Body of pancreas (tissue), 4 donors: ENCODE measurements at places on chromosomes 16 and 17.

DNA sequence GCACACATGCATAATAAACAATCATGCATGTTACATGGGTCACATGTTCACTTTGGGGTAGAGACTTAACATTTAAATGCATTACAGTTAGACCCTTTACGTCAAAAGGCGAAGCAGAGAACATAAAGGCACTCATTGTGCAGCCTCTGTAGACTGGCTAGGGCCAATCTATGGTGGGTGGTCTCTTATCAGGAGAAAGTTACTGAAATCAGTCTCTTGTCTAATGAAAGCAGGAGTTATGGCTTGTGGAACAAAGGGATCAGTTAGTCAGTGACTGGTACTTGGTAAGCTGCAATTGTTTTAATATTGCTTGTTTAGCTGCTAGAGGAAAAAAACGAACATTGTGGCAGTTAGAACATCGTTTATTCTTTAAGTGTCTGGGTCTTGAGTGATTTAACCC lies 1.4 kb upstream of the CNEP1R1 start:
- DNase-seq: no peak

DNA sequence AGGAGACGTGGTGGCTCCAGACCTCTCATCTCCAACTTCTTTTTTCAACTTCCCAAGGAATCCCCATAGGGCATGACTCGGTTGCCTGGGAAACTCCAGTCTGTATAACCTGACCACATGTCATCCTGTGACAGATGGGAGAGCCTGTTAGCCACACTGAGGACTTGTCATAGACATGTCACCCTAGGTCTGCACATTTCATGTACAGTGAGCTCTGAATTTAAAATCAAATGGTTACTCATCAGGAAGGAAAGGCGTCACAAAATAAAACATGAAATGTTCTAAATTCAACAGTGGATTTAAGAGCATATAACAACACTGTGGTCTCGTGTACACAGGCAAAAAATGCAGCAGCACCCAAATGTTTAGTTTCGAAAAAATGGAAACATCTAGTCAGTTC lies 22.2 kb upstream of the ADAMTS18 start:
- no peak for DNase-seq

GRCh38 chr17:81703747-81704654 lies 834 bp downstream of the MRPL12 start:
- no peak for DNase-seq

GRCh38 chr16:57724531-57724930 lies 11.0 kb upstream of the KATNB1 start:
- DNase-seq: no peak

DNA sequence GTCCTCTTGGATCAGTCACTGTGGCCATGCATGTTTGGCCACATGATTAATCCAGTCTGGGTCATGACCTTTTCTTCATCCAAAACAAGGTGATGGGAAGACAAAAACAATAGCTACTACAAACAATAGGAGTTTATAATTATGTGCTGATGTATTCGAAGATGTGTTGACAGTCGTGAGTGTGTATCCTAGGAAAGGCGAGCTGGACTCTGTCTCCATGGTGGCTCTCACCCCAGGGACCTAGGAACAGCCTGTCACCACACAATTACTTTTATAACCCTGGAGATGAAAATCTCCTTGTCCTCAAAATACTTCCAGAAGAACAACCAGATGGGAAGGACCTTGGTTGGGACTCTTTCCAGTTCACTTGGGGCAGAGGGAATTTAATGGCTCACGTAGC lies 9.8 kb upstream of the PLK1 start:
- no peak for DNase-seq

DNA sequence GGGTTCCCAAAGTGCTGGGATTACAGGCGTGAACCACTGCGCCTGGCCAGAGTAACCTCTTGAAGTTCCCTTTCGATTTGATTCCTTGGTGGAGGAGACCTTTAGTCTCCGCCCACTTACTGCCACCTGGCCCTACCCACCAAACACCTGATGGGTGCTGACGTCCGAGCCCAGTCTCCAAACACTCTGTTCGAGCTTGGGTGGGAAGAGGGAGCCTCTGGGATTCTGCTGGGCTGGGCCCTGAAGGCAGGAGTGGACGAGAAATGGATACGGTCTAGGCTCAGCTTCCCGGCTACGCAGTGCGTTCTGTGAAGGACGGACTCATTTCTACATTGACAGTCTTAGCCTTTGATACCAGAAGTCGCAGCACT lies 870 bp upstream of the ITGA3 start:
- peak; percentile 90 for DNase-seq

DNA sequence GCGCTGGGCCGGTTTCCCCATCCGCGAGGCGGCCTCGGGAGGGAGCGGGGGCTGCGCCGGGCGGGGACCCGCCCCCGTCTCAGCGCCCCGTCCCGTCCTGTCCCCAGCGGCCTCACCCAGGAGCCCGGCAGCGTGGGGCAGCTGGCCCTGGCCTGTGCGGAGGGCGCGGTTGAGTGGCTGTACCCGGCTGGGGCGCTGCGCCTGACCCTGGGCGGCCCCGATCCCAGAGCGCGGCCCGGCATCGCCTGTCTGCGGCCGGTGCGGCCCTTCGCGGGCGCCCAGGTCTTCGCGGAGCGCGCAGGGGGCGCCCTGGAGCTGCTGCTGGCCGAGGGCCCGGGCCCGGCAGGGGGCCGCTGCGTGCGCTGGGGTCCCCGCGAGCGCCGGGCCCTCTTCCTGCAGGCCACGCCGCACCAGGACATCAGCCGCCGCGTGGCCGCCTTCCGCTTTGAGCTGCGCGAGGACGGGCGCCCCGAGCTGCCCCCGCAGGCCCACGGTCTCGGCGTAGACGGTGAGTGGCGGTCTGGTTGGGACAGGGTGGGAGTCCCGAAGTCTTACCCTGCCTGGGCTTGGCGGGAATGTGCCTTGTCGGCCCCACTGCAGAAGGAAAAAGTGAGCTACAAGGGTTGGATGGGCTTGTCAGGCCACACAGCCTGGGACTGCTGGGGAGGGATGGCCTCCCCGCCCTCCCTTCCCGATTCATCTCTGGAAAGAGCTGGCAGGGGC lies 720 bp downstream of the METRN start:
- no peak for DNase-seq

DNA sequence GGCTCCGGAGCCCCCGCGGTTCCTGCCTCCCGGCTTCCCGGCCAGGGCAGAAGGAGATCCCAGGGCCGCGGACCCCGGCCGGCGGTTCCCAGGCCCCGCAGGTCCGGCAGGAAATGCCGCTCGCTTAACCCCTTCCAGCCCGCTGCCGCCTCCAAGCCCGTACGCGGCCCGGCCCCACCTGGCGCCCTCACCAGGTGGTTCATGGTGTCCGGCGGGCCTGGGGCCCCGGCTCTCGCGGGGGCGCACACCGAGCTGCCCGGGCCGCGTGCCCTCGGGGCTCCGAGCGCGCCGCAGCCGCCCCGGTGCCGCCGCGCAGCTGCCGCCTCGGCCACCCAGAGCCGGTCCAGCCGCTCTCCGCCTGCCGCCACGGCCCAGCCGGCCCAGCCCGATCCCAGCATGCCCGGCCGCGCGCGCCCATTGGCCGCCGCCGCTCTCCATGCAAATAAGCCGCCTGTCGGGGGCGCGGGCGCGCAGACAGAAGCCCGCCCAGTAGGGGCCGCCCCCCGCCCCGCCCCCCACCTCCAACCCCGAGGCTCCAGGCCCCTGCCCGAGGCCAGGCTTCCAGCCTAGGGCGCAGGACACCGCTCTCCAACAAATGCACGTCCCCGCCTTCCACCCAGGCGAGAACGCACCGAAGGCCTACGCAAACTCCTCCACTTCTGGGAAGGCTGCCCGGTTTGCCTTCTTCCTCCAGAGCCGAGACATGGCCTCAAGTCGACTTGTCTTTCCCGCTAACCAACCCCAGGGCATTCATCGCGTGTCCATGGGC lies at the start of gene BCAR1:
BCAR1 (minus strand) TSS at position 345 of the 769 bp plus-strand sequence; CDS start at position 203, 142 bp downstream.
- peak; percentile 94 for DNase-seq

DNA sequence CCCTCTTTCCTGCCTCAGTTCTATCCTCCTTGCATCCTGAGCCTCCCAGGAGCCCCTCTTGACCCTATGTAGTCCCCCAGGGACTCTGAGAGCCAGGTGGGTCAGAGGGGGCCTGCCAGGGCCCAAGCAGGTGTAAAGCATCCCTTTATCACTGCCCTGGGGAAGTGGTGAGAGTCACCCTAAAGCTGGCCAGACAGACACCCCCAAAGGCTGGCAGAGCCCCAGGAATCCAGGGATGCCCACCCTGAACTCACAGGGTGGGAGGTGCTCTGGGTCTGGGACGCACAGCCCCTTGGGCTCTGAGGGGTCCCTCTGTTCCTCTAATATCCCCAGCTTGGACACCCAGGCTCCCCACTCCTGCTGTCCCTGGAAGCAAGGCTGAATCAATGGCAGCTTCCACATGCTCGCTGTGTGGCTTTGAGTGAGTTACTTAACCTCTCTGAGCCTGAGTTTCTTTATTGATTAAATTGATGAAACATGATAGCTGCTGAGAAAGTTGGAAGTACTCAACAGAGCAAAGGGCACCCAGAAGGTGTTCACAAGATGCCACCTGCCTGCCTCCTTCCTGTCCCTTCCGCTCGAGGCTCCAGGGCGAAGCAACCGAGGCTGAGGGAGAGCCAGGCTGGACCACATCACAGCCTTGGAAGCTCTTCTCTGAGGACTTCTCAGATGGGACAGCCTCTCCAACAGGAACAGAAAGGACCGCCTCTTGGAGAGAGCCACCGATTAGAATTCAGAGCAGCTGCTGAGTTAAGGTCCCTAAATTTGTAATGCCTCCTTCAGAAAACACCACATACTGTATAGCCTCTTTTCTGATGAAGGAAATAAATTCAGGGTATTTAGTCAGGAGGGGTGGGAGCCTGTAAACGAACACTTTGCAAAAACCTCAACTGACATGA lies 67.1 kb upstream of the DOC2B start:
- peak; percentile 10 for DNase-seq

DNA sequence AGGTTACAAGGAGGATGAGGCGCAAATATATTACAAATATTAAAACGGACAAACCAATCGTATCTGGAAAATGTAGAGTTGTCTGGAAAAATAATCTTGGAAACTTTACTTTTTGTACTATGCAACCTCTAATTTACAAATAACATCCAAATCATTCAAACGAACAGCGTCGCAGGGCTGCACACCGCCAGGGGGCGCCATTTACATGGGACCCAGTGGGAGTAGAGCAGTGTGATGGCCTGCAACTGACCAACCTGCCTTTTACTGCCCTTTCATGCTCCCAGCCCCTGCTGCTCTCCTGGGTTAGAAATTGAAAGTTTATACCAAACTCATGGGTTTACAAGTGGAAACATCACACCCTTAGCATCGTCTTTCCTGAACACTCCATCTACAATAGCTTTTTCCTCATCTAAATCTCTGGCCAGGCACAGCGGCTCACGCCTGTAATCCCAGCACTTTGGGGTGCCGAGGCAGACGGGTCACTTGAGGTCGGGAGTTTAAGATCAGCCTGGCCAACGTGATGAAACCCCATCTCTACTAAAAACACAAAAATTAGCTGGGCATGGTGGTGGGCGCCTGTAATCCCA lies 10.0 kb downstream of the PITPNC1 start:
- peak; percentile 49 for DNase-seq

DNA sequence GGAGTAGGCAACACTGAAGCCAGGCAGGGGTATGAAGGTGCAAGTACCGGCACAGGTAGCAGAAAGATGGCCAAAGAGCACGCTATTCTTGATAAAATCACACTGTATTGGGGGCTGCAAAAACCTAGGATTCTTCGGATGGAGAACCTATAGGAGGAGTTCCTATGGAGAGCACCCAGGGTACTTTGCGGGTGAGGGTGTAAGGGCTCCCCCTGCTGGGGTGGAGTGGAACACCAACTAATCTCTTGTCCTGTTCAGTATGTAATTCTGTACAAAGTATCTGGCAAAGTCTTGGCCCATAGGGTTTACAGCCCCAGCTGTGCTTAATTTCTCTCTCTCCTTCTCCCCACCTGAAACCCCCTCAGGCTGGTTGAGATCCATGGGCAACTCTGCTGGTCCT lies 393.1 kb upstream of the ASIC2 start:
- no peak for DNase-seq

- DNase-seq: no peak
These were observed 361.3 kb downstream of the XYLT1 start for GRCh38 chr16:17109413-17109812.

GRCh38 chr16:26705346-26705745 lies 361.4 kb upstream of the C16orf82 start:
- DNase-seq: no peak

- DNase-seq: no peak
These were observed 15.6 kb upstream of the LITAF start for GRCh38 chr16:11602321-11602720.

GRCh38 chr17:80604009-80604669 lies 59.5 kb downstream of the RPTOR start:
- no peak for DNase-seq

- no peak for DNase-seq
These were observed 539 bp upstream of the CKLF start for GRCh38 chr16:66551788-66552285.

DNA sequence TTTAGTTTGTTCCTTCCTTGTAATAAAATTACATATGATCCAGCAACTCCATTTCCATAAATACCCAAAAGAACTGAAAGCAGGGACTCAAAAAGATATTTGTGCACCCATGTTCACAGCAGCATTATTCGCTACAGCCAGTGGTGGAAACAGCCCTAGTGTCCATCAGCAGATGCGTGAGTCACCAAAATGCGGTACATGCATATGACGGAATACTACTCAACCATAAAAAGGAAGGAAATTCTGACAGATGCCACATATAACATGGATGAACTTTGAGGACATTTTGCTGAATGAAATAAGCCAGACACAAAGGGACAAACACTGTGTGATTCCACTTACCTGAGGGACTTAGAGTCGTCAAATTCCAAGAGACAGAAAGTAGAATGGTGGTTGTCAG lies 9.1 kb upstream of the SLC47A2 start:
- no peak for DNase-seq

DNA sequence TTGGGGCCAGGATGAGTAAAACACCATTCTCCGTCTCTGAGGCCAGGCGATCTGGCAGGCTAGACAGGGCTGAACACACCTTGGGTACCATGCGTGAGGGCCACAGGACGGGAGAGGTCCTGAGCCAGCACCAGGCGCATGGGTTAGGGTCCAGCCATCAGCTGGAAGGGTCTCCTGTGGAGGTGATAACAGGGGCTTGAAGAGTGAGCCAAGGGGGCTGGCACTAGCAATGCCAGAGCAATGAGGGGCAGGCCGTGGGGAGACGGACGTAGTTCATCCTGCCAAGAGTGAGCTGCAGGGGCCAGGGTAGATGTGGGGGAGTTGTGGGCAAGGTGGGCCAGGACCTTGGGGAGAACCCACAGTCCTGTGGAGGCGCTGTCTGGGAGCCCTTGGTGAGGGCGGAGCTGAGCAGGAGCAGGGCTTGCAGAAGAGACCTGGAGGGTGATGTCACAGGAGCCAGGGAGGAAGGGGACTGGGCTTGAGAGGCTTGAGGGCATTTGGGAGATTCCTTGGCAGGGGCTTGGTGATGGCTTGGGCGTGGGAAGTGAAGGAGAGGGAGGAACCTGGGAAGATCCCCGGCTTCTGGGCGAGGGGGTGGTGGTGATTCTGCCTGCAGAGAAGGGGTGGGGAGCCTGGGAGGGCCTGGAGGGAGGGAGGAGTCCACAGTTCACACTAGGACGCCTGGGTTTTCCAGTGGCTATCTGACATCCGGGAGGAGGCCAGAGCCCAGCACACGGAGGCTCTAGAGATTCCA lies 6.3 kb upstream of the NPTX1 start:
- DNase-seq: no peak

- peak; percentile 38 for DNase-seq
These were observed 1.5 kb downstream of the FBRS start for GRCh38 chr16:30659507-30660423.
